ENCODE measurements at places on chromosomes 5 and 9.

DNA sequence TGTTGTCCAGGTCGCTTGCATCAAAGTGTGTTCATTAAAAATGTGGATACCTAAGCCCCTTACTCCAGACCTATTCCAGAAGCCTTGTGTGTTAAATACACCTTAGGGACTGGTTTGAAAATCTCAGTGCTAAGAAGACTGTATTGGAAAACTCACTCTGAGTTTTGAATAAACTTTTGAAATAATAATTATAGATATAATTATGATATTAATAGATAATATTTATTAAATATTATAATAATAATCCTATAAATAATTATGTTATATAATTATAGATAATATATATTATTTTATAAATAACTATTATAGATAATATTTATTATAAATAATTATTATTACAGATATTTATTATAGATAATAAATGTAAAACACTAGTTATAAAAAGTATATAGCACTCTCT lies 165.3 kb downstream of the ARRDC3 start:
- no peak for DNase-seq

DNA sequence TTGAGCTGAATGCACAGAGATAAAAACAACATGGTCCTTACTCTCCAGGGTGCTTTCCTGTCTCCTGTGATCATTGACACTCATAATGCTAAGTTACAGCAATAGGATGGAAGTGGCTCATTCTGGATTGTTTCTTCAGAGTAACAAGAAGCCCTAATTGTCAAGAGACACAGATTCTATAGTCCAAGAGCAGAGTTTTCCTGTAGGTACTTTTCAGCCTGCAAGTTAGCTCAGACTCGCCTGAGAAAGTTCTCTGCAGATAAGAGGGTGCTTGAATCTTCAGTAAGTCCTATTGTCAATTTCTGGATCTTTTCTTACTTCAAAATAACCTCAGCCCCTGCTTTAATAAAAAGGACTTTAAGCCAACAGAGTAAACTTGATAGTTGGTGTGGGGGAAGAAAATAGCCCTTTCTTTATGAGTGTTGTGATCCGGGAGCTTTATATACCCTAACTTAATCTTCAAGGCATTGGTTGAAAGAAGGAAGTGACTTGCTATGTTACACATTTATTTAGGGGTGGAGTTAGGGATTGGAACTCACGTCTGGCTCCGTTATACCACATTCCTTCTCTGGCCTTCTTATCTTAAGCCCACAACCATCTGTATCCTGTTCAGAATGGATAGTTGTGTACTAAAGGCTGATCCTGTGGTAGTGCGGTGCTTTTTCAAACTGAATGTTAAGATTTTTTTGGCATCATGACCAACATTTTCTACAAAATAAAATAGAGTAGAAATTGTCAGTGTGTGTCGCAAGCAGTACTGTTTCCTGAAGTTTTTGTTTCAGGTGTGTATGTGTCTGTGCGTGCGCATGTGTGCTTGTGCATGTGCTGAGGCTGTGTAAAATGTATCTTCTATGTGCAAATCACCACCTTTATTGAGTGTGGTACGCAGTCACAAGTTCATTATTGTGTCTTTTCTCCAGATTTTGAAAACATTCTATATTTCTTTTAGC lies 173.9 kb downstream of the WDR70 start:
- no peak for DNase-seq

DNA sequence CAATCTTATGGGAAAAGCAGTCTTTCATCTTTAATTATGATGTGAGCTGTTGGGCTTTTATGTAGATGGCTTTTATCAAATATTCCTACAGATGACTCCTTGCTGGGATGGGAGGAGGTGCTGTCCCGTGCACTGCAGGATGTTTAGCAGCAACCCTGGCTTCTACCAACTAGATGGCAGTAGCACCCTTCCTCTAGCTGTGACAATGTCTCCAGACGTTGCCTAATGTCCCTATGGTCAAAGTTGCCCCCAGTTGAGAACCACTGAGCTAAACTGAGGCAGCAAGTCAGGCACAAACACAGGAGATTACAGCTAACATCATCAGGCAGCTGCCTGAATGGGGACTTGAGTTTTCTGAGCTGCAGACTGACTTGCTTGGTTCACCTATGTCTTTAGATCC lies 401.9 kb upstream of the PDE4D start:
- DNase-seq = no peak

DNA sequence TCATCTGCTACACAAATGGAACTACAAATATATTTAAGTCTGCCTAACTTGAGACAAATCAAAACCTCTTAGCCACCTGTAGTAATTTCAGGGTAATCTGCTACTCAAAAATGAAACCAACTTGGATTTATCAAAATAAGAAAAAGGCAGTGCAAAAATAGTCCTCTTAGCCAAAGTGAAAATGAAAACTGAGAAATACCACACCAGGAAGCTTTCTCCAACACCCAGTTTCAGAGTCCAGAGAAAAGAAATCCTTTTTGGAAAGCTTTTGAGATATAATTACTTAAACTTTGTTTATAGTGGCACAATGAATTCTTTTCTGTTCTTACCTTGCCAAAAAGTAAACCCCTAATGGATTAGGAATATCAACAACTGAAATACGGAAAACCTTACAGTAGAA lies 990.4 kb downstream of the EFNA5 start:
- no peak for DNase-seq

DNA sequence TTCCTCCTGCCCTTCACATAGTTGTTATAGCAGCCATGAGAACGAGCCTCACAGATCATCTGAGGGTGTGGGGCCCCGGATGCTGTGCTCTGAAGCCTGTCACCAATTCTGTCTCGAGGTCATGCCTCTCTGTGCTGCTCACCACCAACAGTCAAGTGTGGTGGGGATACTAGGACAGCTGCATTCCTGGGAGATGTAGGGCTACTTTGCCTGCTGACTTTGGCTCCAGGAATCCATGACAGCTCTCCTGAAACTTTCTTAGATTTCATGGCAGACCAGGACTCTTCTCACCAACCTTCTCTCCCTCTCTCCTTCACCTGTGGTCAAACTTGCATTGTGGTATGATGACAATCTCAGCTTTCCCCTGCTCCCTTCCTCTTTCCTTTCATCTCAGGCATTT lies 395.9 kb downstream of the PSAT1 start:
- no peak for DNase-seq

DNA sequence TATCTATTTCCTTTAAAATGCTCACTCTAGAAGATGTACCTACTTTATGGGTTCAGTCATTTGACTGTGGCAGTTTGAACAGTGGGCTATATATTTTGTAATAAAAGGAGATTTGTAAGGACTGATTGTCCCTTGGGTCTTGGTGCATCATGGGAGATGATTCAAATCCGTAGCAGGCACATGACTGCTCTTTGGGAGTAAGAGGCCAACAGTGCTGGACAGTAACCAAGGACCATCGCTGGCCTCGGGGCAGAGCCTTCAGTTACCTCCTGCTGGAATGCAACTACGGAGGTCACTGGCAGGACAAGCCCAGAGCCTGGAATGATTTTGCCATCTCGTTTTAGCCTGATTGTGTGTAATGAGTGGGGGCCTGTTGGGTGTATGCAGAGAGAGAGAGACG lies 7.0 kb upstream of the MAMDC2 start:
- DNase-seq = no peak

DNA sequence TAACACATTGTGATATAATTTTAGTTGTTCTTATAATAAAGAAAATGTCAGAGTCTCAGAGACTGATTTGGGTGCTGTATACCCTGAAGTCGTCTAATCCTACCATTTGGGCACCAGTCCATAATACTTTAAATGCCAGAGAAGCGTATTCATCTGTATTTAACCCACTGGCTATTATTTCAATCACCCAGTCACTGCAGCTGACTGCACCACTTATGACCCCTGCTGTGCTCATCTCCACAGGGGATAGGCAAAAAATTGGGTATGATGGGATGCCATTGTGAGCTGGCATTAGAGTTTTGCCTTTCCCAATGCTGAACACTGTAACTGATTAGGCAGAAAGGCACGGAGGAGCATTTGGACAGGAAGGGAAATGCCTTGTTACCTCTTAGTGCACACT lies 599.7 kb downstream of the CAAP1 start:
- no peak for DNase-seq

GRCh38 chr5:124906339-124907097 lies 160.1 kb upstream of the ZNF608 start:
- DNase-seq = no peak

GRCh38 chr9:15243081-15243480 lies 63.9 kb downstream of the TTC39B start:
- no peak for DNase-seq

GRCh38 chr5:167694325-167695147 lies 596.9 kb upstream of the WWC1 start:
- DNase-seq = no peak

DNA sequence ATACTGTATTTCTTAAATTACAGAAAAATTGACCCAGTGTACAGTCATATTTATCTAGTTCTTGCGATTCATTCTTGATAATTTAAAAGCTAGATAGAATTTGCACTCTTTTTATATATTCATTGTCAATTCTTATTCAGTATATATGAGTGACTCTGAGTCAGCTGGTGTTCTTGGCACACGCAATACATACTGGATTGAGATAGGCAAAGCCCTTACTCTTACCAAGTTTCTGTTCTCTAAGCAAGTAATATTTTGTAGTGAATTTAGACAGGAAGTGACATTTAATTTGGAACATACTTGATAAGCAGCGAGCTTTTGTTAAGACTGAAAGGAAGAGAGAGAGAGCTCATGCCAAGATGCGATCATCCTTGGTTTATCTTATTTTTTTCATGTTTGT lies 57.7 kb downstream of the GPBP1 start:
- no peak for DNase-seq

- DNase-seq = no peak
Measured at GRCh38 chr5:102290004-102290403, 6.1 kb downstream of the SLCO4C1 start.

GRCh38 chr5:132181011-132181629 lies 46.5 kb downstream of the P4HA2 start:
- DNase-seq = no peak

GRCh38 chr5:157266286-157267007 lies 524 bp downstream of the CYFIP2 start:
- DNase-seq = peak; percentile 65

DNA sequence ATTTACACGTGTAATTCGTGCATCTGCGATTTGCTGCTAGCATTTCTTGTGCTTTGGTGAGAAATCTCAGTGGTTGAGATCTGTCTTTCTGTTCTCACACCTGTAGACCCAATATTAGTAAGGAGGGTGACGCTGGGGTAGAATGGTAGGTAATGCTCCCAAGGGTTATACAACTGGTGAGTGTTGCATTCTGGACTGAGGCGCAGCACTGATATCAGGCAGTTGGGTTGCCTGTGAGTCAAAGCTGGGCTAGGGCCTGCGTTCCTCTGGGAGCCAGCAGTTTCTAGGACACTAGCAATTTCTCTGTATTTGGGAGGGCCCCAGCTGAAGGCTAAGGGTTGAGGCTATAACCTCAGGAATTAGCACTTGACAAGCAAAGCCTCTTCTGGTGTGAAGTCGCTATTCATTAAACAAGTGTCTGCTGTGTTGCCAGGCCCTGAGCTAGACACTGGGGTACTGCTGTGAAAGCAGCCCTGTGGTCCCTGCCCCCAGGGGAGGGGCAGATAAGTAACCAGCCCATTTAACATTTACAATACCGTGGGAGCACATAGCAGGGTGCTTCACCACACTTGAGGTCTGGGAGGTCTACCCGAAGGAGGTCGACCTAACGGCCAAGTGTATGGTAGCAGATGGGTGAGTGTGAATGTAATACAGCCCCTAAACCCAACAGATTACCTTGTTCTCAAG lies 28.7 kb downstream of the LARP1 start:
- no peak for DNase-seq

GRCh38 chr5:1012900-1013237 lies 4.3 kb downstream of the NKD2 start:
- DNase-seq = no peak

Measured in naive thymus-derived CD4-positive, alpha-beta T cell (primary cell).